ENCODE measurements at places on chromosomes 2 and 18.

DNA sequence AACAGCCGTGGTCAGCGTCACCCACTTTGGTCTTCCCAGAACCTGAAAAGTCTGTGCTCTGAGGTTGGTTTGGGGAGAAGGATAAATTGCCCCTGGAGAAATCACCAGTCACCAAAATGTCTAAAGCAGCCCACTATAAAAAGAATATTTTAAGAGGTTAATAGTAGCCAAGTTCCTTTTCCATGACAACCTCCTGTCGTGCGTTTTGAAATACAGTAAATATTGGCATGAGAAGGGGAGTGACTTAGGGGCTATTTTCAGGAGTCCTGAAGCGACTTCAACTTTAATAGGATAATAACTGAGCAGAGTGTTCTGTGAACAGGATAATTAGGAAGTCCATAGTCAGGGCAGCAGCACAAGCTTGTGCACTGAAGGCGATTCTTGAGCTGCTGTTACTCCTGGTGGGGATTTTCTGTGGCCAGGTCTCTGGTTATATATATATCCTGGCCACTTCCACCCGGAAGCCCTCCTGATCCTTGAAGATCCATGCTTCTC is 49.3 kb downstream of the RNF144A start:
- DNase-seq, result no peak

DNA sequence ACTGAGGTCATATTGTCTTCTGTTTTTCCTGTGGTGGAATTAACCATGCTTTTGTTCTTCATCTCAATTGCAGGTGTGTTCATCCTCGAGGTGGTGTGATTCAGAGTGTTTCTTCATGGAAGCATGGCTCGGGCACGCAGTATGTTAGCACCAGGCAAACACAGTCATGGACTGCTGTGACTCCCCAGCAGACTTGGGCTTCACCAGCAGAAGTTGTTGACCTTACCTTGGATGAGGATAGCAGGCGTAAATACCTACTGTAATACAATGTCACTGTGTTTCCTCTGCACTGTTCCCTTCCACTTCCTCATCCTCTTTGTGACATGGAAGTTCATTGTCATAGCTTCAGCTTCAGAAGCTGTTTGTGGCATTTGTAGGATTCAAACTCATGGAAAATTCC is 158.7 kb downstream of the HAUS1 start:
- no peak for DNase-seq

DNA sequence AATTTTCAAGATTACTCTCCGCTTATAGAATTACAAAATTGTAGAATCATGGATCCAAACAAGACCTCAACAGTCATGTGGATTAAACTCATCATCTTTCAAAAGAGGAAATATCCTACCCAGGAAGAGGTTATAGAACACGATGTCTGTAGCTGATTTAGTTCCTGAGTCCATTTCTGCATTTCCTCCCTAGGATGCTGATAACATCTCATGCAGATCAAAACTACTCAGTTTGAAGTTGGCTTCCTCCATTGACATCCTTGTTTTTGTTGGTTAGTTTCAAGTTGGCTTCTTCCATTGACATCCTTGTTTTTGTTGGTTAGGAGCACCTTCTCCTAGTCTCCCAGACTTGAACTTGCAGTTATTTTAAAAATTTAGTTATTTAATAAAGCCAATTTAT is 147.5 kb downstream of the PARD3B start:
- no peak for DNase-seq

GRCh38 chr2:1723397-1724042 is 20.8 kb downstream of the PXDN start:
- no peak for DNase-seq

GRCh38 chr2:167264380-167264779 is 376.1 kb downstream of the XIRP2 start:
- no peak for DNase-seq

DNA sequence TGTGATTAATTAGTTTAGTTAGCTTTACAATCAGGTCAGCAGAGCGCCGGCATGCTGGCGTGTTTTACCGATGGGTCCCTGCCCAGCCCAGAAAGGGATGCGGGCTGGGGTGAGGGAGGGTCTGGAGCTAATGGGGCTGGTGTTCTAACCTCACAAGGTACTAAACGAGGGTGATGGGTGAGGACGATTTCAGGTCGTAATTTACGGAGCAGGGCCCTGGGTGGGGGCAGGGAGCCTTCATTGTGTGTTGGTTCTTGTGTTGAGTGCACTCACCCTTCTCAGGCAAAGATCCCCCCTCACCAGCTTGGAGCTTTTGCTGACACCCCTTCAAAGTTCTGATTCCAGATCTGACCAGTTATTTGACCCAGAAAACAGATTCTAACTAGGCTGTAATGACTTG is 39.5 kb downstream of the PTGR3 start:
- DNase-seq, result no peak

- DNase-seq, result no peak
Observed at GRCh38 chr18:6850396-6850795, 120.9 kb downstream of the ARHGAP28 start.

- no peak for DNase-seq
Observed at GRCh38 chr18:56112013-56112749, 524.2 kb upstream of the TCF4 start.

DNA sequence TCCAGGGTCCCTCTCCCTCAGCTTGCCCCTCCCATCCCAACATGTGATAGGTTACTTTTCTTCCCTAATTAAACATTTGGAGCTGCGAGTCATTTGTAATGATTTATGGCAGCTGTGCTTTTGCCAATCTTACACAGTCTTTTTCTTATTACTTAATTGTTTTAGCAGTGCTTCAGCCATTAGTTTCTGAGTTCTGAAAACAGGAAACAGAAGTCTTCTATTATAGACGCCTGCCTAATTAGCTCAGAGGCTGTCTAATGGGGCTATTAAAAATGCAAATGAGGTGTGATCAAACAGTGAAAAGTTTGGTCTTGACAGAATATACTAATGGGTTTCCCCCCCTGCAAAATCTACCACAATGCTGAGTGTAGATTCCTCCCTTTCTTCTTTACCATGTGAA is 388.3 kb upstream of the CELF4 start:
- no peak for DNase-seq

GRCh38 chr2:26077291-26077690 is 43.4 kb downstream of the RAB10 start:
- DNase-seq, result no peak

GRCh38 chr2:73776869-73777519 is 2.9 kb downstream of the DUSP11 start:
- no peak for DNase-seq

GRCh38 chr18:79930020-79930642 is 21.3 kb downstream of the SLC66A2 start:
- DNase-seq, result no peak

- no peak for DNase-seq
Observed at GRCh38 chr18:21502661-21503060, 97.8 kb downstream of the ESCO1 start.

- DNase-seq, result no peak
Observed at GRCh38 chr2:198102120-198102519, 297.7 kb downstream of the PLCL1 start.

- DNase-seq, result no peak
Observed at GRCh38 chr18:32349728-32350395, 120.8 kb downstream of the GAREM1 start.

DNA sequence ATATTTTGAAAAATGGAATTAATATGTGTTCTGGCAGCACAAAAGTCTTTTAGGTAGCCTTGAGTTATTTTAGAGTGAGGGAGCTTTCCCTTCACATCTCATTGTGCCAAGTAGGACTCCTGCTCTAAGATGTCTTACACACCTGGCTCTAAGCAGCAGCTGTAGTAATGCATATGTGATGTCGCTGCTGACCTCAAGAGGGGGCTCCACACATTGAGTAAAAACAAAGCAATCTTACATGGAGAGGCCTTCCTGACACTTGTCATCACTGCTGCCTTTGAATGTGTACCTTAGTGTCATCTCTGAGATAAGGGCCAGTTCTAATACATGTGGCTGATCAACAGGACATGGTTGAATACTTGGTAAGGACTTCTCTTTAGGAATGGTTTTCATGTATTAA is 75.8 kb downstream of the ACTR3 start:
- DNase-seq, result no peak

DNA sequence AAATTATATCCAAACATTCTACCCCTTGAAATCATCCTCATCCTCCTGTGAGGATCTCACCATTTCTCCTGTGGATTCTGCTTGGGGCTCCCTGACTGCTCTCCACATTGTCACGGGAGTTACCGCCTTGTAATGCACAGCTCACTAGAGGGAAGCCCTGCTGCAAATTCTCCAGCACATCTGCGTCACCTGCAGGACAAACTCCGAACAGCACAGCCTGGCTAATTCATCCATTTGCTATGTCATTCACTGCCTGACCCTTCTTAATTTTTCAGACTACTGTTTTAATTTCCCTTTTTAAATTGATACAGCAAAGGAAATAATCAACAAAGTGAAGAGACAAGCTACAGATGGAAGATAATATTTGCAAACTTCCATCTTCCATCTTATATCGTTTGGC is 627.4 kb downstream of the FBXO15 start:
- DNase-seq, result no peak

DNA sequence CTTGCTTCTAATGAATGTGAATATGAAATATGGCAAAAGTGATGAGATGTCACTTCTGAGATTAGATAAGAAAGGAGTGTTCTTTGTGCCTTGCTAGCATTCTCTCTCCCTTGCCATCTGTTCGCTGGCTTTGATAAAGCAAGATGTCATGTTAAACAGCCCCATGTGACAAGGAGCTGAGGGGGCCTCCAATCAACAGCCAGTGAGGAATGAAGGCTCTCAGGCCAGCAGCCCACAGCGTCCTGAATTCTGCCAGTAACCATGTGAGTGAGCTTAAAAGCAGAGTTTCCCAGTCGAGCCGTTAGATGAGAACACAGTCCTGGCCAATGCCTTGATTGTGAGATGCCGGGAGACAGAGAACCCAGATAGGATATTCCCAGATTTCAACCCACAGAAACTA is 198.8 kb downstream of the IRS1 start:
- no peak for DNase-seq

- DNase-seq, result no peak
Observed at GRCh38 chr2:237271698-237272652, 142.0 kb downstream of the COL6A3 start.

DNA sequence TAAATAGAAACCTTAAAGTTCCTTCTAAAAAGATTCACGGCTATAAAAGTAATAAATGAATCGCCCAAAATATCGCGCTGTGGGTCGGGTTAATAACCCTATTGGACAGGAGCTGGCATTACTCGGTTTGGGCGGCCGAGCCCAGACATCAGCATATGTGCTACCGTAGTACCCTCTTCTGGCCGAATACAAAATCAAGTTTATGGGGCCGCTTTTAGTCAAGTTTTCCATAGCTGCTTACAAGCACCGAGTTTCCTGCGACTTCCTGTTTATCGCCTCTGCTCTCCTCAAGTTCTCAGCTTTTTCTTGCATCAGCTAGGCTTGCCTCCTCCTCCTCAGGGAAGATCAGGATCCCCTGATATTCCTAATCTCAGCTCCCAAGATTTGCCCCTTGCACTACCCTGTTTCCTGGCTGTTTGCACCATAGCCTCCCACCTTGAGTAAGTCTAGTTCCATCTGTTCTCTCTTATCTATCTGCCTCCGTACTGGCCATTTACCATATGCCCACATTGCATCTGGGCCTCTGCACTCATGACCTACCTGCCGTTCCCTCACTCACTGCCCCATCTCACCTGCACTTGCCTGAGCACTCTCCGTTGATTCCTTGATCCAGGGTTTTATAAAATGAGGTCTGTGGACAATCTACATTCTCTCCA is 56.1 kb downstream of the SLC35F5 start:
- DNase-seq, result no peak

GRCh38 chr2:196516564-196516963 is 123.0 kb upstream of the CCDC150 start:
- no peak for DNase-seq

DNA sequence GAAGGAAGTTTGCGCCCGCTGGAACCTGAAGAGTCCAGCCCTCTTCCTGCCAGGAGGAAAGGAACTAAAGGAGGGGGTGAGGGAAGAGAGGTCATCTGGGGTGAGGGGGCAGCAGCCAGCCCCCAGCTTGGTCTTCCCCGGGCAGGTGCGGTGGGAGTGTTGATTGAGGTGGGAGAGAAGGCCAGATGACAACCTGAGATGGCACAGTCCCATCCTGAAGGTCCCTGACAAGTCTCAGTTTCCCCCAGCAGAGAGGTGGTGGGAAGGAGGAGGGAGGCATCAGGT is 240.9 kb downstream of the HAUS1 start:
- no peak for DNase-seq

DNA sequence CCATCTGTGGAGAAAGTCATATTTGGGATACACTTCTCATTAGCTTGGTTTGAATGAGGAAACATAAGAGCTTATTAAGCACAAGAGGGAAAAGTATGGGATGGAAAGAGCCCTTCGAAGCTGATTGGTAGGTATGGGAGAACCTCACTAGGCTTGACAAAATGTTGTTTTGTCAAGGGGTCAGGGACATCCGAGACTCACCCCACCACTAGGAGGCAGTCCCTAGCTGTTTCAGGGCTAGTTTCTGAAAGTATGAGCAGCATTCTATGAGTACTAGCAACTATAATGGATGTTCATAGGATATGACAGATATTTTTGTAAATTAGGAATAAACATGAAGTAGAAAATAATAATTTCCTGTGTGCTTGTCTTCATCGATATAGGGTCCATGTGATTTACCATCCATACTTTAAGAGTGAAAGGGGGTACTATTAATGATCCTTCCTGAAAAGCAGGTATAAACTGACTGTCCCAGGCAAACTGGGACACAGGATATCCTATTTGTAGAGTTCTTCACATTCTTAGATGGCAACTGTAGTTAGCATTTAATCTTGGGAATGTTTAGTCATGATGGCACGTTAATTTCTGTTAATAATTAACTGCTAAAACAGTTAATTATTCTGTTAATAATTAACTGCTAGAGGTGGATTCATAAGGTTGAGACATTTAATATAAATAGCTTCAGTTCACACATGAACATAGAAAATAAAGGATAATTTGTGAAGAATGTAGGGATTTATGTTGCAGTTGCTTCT is 28.4 kb downstream of the OTX1 start:
- DNase-seq, result no peak

DNA sequence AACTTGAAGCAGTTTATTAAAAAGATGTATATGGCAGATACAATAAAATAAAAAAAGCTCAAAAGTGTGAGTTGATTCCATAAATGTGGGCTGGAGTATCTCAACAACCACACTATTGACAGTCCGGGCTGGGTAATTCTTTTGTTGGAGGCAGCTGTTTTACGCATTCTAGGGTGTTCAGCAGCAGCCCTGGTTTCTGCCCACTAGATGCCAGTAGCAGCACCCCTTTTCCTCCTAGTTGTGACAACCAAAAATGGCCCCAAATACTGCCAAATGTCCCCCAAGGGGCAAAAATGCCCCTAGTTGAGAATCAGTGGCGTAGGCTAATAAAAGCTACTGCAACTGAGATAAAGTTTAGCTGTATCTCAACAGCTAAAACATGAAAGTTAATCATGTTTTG is 44.8 kb downstream of the CHMP3 start:
- DNase-seq, result no peak

DNA sequence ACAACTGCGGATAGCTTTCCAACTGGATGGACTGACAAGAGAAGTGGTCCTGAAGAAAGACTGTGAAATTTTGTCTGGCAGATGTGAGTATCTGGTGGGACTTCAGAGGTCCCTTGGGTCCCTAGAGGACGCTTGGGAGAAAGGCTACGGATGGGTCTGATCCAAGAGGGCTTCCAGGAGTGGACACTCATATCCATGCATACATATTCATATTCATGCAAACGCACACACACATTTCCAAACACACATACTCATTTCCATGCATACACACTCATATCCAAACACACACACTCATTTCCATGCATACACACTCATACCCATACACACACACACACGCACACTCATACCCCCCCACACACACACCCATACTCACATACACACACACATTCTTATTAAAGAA is 200.2 kb upstream of the DDX18 start:
- DNase-seq, result no peak

All from stimulated activated CD8-positive, alpha-beta memory T cell treated with anti-CD3 and anti-CD28 coated beads, Interleukin-2, amount 100 ng/mL, for 1 hour (primary cell).